ENCODE measurements at places on chromosomes 2 and 18. TPM values are rescaled to one million over a fixed set of nuclear protein-coding genes. Genes with fewer than 3 reads are reported as not detected.

GRCh38 chr2:273333-273732 lies 8.6 kb downstream of the ACP1 start:
- no peak for DNase-seq

GRCh38 chr2:191128172-191128910 lies 22.5 kb downstream of the STAT4 start:
- DNase-seq = no peak

GRCh38 chr2:64677530-64677929 lies 23.8 kb upstream of the SERTAD2 start:
- DNase-seq = no peak

DNA sequence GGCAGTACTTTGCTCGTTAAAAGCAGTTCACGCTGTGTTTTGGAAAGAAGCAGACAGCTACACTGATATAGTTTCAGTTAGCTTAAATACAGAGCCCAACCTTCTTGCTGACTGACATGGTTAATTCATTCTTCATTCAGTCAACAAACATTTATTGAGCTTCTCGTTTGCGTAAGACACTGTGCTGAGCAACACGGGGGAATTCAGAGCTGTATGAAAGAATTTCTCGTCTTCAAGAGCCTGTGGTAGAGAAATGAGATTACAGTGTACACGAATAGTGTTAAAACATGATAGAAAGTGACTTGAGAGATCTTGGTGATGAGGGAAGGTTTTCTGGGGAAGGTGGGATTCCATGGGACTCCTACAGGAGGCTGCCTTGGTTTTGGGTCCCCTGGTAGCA lies 44.7 kb downstream of the ADAM23 start:
- no peak for DNase-seq

DNA sequence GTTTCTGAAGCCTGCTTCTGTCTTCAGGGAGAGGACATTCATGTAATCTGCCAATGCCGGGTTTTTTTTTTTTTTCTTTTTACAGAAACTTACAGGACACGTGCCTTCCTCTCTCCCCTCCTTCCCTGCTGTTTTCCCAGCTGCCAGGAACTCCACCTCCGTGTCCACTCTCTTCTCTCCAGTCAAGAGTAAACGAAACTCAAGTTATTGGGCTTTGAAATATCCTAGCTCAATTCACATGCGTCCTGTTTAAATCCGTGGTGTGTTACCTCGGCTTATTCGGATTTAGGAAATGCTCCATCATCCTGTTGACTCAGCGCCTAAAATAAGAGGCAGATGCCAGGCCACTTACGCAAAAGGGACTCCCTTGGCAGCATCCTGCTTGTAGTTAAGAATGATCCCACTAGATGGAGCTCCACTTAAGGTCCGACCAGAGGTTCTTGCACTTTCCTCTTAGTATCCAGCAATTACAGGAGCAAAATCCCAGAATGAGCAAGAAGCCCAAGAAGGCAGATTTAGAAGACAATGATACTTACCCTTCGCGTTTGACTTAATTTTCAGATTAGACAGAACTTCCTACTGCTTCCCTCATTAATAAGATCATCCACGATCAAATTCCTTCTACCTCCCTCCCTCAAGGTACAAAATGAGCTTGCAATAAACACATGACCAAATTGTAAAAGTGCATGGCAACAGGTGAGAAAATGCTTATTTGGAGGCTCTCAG lies 97.2 kb upstream of the ZCCHC2 start:
- DNase-seq = peak; percentile 75

Gene SERTAD2
- 48.8 TPM for total RNA-seq

GRCh38 chr2:195582188-195582587 lies 74.8 kb upstream of the SLC39A10 start:
- no peak for DNase-seq

Gene OTX1
- total RNA-seq = not detected

Gene MARCHF4
- not detected for total RNA-seq

DNA sequence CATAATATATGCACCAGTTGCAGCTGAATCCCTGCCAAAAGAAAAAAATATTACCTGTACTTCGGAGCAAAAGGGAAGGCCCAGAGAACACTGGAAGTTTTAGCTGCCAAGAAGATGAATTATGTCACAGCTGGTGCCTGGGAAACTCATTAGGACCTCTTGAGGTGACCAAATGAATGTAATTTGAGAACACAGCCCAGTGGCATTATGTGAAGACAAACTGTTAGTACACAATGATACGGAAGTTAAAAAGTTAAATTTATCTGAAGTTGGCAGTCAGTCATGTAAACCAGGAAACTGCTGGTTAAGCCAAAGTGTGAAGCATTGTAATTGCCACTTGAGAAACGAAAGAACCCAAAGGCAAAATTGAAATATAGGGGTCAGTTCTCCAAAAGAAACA lies 80.7 kb downstream of the EML4 start:
- no peak for DNase-seq

Gene MTLN
- total RNA-seq = 13.6 TPM

DNA sequence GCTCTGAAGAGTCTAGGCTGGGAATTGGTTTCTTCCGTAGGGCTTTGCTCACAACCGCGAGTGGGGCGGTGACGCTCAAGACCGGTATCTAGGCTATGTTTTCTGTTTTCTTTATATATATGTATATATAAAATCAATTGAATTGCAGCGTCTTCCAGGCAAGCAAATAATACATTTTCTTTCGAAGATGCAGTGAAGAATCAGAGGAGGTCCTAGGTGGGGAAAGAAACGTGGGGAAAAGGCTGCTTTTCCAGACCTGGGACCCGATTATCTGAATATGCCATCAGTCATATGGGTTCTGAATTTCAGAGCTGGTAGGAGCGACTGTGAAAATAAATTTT lies 714 bp upstream of the SCN9A start:
- DNase-seq = no peak

Gene TSPYL6
- not detected for total RNA-seq

GRCh38 chr2:58767828-58768714 lies 526.9 kb upstream of the FANCL start:
- no peak for DNase-seq

DNA sequence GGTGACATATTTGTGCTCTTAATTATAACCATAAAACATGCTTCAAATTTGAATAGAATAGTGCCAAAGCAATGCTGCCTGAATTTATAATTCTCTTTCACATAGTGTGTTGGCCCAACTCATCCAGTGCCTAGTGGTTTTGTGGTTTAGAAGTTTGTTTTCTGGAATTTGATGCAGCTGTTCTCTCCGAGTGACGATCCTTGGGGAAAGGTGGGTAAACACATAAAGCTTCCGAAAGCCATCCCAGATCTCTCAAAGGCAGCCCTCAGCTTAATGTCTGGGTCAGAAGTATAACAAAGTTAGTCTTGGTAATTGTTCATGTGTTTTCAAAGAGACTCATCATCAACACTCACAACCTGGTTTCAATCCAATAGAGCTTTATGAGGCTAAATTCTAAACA lies 235.6 kb upstream of the CDH2 start:
- no peak for DNase-seq

- DNase-seq = no peak
These were observed 407.0 kb downstream of the DCC start for GRCh38 chr18:52746986-52747385.

Gene RPS27A
- 2,231 TPM for total RNA-seq

Gene NOSTRIN
- total RNA-seq = 0.19 TPM

DNA sequence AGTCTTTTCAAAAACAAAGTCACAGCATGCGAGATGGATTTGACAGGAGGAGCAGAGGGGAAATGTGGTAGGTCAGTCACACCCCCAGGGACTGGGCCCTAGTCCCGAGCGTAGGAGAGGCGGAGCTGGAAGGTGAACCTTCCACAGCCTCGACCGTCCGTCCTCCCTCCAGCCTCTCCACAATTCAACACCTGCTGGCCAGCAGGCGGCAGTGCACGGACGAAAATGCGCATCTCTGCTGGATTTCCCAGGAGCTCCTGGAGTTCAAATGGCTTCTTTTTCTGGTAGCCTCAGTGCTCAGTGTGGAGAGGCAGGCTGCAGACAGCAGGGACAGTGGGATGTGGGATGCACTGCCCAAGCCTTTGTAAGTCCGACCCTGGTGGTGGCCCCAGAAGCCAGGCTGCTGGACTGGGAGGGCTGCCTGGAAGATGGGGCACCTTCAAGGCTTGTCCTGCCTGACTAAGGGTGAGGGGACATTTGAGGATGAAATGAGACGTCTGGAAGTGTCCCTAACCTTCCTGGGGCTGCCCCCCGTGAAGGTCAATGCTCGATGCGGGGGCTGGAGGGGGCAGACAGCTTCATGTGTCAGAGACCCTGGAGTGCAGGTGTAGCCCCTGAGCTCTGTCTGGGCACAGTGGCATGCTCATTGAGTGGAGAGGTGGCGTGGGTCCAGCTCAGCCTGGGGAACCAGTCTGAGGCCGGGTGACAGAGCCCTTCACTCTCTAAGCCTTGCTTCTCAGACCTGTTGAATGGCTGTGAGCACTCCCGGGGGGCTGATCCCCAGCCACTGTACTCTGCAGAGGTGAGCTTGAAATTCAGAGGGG lies 189.5 kb downstream of the TFCP2L1 start:
- no peak for DNase-seq

Data from CD8-positive, alpha-beta T cell (primary cell).